Body of pancreas (tissue), 4 donors: ENCODE measurements at places on chromosomes 3 and 15. TPM values are rescaled to one million over a fixed set of nuclear protein-coding genes. Genes with fewer than 3 reads are reported as not detected.

The TNFAIP8L3 gene
- not detected for total RNA-seq

DNA sequence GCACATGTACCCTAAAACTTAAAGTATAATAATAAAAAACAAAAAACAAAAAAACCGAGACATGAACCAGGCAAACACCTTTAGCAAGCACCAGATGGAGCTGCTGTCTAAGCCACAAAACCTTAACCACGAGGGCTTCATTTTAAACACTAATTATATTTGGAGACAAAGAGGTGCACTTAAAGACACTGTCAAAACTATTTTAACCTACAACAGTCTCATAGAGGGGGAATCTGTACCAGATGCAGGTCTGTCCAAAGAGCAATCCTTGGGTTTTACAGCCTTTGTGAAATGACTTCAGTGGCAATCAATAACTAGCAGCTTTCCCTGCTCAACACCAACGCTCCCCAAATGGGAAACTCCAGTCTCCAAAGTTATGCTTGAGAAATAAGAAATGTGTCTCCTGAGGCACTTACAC, 115.7 kb upstream of the TSPAN3 start:
- DNase-seq: no peak

DNA sequence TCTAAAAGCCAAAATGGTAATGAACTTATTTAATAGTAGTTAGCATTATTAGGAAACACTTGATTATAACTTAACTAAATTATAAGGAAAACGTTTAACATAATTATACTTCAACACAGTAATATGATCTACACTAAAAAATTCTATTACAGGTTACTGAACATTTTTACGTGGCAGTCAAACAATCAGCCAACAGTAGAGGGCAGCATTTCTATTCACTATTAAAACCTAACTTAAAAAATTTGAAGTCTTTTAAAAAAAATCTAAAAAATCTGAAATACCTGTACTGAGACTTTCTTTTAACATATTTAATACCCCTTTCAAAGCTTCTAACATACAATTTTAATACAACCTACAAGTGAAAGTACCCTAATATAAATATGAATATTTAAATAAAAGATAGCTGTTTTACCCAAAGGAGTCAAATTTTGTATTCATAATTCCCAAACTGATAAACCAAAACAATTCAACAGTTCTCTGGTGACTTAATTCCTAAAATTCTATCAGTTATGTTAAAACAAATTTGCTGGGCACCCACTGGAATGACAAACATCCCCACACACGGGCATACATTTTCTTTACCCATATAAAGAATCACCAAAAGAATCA, 41.5 kb downstream of the DLG1 start:
- DNase-seq: peak; percentile 51

GRCh38 chr3:13871791-13872190, 8.1 kb downstream of the WNT7A start:
- DNase-seq: no peak

DNA sequence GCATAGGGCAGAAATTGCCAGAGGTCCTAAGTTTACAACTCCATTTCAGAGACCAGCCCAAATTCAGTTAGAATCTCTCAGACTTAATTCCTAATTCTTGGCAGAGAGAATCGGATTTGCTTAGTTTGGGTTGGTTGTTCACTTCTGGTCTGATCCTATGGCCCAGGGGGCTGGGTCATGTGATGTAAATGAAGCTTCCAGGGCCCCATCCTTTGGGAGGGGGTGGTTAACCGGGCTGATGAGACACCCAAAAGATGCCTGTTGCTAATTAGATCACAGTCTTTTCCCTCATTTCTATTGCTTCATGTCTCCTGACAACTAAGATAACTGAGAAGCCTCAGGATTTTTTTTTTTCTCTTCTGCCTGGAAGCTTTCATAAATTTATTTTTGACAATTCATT, 11.1 kb upstream of the ZNF620 start:
- DNase-seq: no peak

- peak; percentile 75 for DNase-seq
Observed at GRCh38 chr15:64067564-64068030, 21.3 kb upstream of the DAPK2 start.
